ENCODE measurements at places on chromosomes 16 and 17.

DNA sequence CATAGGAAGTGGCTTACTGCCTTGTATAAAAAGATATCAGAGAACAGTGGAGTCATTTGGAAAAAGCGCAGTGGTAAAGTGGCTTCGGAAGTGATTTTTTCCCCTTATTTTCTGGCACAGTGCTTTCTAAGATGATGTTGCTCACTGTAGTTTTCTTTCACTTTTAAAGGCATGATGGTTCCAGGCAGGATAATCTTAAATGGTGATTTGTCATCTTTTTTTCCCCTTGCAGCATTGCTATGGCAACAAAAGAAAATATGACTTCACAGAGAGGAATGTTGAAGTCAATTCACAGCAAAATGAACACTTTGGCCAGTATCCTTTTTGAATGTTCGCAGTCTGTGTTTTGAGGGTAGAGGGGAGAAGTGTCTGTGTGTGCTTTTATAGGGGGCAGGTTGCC, 42.5 kb downstream of the GOSR1 start:
- DNase-seq = no peak

DNA sequence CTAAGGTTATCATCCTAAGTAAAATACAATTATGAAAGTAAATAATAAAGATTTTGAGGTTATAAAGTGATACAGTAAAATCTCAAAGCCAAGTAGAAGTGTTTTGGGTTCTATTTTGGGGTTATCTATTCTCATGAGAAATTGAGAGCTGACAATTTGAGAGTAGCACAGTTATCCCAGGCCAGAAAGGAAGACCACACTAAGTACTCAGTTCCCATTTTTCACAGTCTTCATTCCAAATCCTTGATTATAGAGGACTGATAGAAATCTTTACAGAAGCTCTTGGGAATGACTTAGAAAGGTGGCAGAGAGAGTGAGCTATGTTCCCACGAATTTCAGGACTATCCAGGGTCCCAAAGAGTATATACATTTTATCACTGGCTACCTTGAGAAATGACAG, 4.6 kb downstream of the GFOD2 start:
- no peak for DNase-seq

DNA sequence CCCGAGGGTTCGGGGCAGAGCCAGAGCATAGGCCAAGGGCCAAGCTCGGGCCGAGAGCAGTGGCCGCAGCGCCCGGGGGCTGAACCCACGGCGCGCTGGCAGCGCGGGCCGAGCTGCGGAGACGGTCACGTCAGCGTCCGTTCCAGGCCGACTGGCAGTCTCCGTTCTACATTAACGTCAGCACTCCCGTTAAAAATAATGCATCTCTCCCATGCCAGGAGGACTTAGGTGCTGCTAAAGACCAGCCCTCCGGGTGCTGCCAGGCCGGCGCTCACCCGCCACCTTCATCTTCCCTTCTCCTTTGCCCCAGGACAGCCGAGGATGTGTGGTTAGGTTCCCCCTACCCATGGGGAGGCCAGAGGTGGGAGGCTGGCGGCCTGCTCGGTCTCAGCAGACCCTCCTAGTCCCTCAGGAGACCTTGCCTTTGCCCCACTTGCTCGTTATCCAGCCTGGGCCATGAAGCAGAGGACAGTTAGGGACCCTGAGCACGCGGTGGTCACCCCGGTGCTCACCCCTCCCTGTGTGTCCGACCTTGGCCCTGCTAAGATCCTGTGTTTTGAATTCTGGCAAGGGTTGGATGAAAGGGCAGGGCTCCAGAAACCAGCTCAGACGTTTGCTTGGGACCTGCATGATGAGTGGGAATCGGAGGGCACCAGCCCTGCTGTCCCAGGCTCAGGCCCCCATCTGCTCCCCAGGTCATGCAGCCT, 572 bp downstream of the MPG start:
- DNase-seq = no peak

GRCh38 chr16:57315416-57315815, 30.9 kb upstream of the PLLP start:
- no peak for DNase-seq

GRCh38 chr16:19860166-19861041, 24.2 kb downstream of the GPRC5B start:
- no peak for DNase-seq

Measured in central memory CD8-positive, alpha-beta T cell (primary cell).